Left colon (tissue), 2 donors: ENCODE measurements at places on chromosomes 3 and 15. TPM values are rescaled to one million over a fixed set of nuclear protein-coding genes. Genes with fewer than 3 reads are reported as not detected.

The SAXO2 gene
- total RNA-seq = 1.5 TPM

The CELF6 gene
- total RNA-seq = 1.1 TPM

The PSTPIP1 gene
- total RNA-seq = 1.6 TPM

The KCNH8 gene
- total RNA-seq = 0.92 TPM

The CCDC191 gene
- total RNA-seq = 3.4 TPM

The ZPLD1 gene
- total RNA-seq = not detected

The GATM gene
- total RNA-seq = 3.5 TPM

The RTP1 gene
- total RNA-seq = not detected

The CILP gene
- 13.4 TPM for total RNA-seq

The GP9 gene
- total RNA-seq = 0.39 TPM

The MAGEL2 gene
- not detected for total RNA-seq

The KIF7 gene
- total RNA-seq = 2.5 TPM

The ATP13A4 gene
- 10.7 TPM for total RNA-seq

The ARL6IP5 gene
- 118 TPM for total RNA-seq

The AGTR1 gene
- total RNA-seq = 0.85 TPM

The MOBP gene
- total RNA-seq = 1.3 TPM

The CHL1 gene
- total RNA-seq = 9.3 TPM

The ATP8B4 gene
- 1.9 TPM for total RNA-seq

The EPHA6 gene
- 3.7 TPM for total RNA-seq

The C2CD4B gene
- total RNA-seq = 2.8 TPM

The GUCA1C gene
- not detected for total RNA-seq

The COL6A5 gene
- not detected for total RNA-seq

The SLC2A2 gene
- total RNA-seq = not detected

The LYZL4 gene
- total RNA-seq = not detected

The ARPIN gene
- total RNA-seq = 40.4 TPM

The MME gene
- 1.1 TPM for total RNA-seq

The PPP2R3A gene
- total RNA-seq = 21.3 TPM

The TTC23 gene
- total RNA-seq = 16.0 TPM

The TMEM266 gene
- total RNA-seq = not detected

The TMEM39A gene
- 26.3 TPM for total RNA-seq

The XIRP1 gene
- not detected for total RNA-seq

The RBP2 gene
- 1.3 TPM for total RNA-seq

The PRR20G gene
- not detected for total RNA-seq

The SLC28A2 gene
- total RNA-seq = 39.0 TPM

The MDFIC2 gene
- not detected for total RNA-seq

The POLR2M gene
- 40.8 TPM for total RNA-seq

The FOXB1 gene
- not detected for total RNA-seq

The PLA2G4E gene
- total RNA-seq = not detected

The LSAMP gene
- total RNA-seq = 0.89 TPM

The AGBL1 gene
- 0.34 TPM for total RNA-seq
